ENCODE measurements at places on chromosomes 5 and 9. TPM values are rescaled to one million over a fixed set of nuclear protein-coding genes. Genes with fewer than 3 reads are reported as not detected.
A peak's percentile ranks its signal among the peaks of the same experiment; 100 is the strongest.

- no peak for DNase-seq
These were observed 1123.7 kb upstream of the C9orf72 start for GRCh38 chr9:28696960-28697359.

- no peak for DNase-seq
These were observed 47.8 kb upstream of the TGFBR1 start for GRCh38 chr9:99056886-99057664.

The PPP6C gene
- 41.8 TPM for total RNA-seq

DNA sequence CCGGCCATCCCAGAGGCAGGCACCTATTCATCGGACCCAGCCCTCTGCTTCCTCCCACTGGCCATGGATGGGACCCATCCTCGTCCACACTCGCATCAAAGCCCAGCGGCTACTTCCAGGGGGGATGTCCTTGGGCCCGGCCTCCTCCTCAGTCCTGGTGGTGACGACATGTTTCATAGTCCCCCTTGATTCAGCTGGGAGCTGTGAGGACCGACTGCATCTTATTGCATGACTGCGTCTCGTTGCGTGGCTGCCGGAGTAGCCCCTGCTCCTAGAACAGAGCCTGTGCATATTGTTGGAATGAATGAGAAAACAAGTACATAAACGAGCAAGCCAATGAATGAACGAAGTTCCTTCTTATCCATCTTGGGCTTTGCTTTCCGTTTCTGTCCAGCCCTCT lies 12.8 kb downstream of the NCS1 start:
- DNase-seq = no peak

DNA sequence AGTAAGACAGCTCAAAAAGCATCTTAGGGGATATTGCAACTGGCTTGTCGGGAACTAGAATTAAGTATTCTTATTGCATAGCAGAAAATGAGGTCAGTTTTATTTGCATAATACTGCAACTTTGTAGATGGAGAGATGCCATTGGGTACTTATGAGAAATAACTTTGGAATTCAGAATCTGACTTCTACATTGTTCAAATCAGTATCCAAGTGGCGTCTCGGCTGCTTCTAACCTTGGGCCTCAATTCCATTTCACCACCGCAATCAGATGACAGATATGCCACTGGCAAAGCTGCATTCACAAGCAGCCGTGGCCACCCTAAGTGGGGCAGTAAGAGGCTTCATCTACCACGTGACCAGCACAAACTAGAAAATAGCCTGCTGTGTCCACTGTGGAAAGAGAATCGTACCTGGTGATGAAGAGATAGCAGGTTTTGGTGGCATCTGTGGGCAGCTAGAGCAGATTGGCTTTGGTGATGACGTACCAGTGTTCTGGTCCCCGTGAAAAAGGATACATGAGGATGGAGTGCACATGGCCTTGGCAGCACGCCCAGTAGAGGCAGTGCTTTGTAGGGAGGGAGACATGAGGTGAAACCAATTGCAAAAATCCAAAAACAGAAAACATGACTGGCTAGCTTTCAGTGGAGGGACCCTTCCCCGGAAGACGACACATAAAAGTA lies 116.6 kb downstream of the KLHL3 start:
- DNase-seq = peak; percentile 7

- DNase-seq = no peak
These were observed 9.1 kb downstream of the PDCL start for GRCh38 chr9:122819326-122819725.

GRCh38 chr5:171619744-171620143 lies 165.9 kb upstream of the SMIM23 start:
- DNase-seq = no peak

The OGN gene
- 2.1 TPM for total RNA-seq

DNA sequence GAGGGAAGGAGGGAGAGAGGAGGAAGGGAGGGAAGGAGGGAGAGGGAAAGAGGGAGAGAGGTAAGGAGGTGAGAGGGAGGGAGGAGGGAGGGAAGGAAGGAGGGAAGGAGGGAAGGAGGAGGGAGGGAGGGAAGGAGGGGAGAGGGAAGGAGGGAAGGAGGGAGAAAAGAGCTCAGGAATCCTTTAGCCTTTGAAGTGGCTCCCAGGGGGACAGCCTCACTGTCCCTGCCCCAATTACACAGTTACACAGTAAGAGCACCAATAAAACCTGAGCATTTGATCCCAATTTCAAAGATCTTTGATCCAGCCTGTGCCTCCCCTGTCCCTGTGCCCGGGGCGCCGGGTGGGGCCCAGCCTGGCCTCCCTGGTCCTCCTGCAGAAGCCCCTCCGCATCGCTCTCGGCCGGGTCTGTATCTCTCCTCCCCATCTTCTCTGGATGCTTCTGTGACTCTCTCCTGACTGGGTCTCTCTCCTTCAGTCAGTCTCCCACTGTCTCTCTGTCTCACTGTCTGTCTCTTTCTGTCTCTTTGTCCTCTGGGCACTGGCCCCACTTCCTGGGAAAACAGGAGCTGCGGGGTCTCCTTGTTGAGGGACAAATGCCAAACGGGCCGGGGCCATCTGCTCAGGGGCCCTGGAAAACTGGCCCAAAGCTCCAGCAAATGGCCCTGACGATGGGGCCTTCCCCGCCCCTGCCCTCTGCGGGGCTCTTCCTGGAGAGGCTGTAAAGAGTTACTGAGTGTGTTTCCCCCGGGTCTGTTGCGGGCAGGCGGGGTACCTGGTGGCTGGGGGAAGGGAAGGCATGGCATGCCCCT lies 54.2 kb upstream of the EGFL7 start:
- DNase-seq = no peak

The PCDHB9 gene
- total RNA-seq = 0.26 TPM

The QRFP gene
- total RNA-seq = 0.24 TPM

The PCDHAC1 gene
- 0.95 TPM for total RNA-seq

The LCN2 gene
- total RNA-seq = 20.5 TPM

The PCDHB2 gene
- total RNA-seq = 5.5 TPM

The ANXA2R gene
- total RNA-seq = 2.3 TPM

The ZNF879 gene
- 4.7 TPM for total RNA-seq

GRCh38 chr5:171416160-171417049 lies 3.0 kb upstream of the FGF18 start:
- DNase-seq = no peak

DNA sequence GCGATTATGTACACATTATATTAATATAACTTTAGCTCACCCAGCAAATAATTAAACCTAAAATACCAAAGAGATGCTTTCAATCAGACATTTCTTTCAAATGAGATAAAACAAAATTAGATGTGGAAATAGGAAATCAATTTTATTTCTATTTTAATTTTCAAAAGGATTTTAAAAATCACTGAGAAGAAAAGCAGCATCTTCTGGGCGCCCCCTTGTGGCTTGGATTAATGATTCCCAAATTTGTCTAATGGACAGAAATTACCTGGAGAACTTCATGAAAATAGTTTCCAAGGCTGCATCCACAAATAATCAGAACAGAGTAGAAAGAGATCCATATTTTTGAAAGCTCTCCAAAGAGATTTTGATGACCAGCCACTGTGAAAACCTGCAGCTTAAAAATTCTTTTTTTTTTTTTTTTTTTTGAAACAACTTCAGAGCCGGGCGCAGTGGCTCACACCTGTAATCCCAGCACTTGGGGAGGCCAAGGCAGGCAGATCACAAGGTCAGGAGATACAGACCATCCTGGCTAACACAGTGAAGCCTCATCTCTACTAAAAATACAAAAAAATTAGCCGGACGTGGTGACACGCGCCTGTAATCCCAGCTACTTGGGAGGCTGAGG lies 50.9 kb upstream of the CEMIP2 start:
- no peak for DNase-seq

DNA sequence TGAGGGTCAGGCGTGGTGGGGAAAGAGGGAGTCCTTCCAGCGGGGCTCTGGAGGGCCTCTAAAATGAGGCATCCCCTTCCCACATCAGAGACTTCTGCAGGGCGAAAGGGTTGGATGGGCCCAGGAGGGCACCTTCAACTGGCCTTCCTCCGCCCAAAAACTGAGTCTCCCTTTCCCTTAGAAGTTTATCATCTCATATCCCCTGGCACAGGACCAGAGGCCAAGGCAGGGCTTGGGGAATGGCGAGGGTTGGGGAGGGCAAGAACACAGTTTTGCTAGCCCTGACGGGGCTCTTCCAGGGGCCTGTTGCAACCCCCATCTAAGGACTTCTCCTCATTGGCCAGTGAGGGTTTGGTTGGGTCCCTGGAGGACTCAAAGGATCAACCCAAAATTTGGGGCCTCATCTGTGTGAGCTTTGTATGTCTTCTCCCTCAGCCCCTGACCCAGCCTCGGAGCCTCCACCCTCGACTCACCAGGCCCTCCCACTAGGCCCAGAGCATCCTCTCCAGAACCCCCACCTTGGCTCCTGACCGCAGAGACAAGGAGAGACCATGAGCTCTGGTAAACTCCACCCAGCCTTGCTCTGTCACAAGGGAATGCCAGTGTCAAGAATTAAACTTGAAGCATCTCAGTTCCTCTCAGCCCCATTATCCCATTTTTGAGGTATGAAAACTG lies 24.1 kb downstream of the AQP7 start:
- no peak for DNase-seq
